Activated T-helper 17 cell treated with anti-CD3 and anti-CD28 coated beads, Interleukin-2, amount 50 U/mL, for 72 hours (primary cell): ENCODE measurements at places on chromosomes 1 and 21. TPM values are rescaled to one million over a fixed set of nuclear protein-coding genes. Genes with fewer than 3 reads are reported as not detected.

MROH9 gene
- not detected for total RNA-seq

GBP7 gene
- not detected for total RNA-seq

BSND gene
- 0.06 TPM for total RNA-seq

LRP8 gene
- total RNA-seq: 36.0 TPM

TDRD5 gene
- not detected for total RNA-seq

PRDM16 gene
- total RNA-seq: not detected

LDLRAD1 gene
- total RNA-seq: not detected

SERPINC1 gene
- 0.35 TPM for total RNA-seq

GJB3 gene
- not detected for total RNA-seq

HENMT1 gene
- total RNA-seq: 21.6 TPM

SYPL2 gene
- total RNA-seq: not detected

KDM5B gene
- total RNA-seq: 176 TPM

SLAMF1 gene
- total RNA-seq: 186 TPM

CADM3 gene
- not detected for total RNA-seq

SLC45A3 gene
- total RNA-seq: 0.37 TPM
